Heart right ventricle (tissue), 16 donors: ENCODE measurements at places on chromosomes 3 and 15. TPM values are rescaled to one million over a fixed set of nuclear protein-coding genes. Genes with fewer than 3 reads are reported as not detected.

KNL1 gene
- 0.10 TPM for polyA plus RNA-seq

PIF1 gene
- polyA plus RNA-seq, result 0.38 TPM

LRTM1 gene
- not detected for polyA plus RNA-seq

SPINK8 gene
- polyA plus RNA-seq, result not detected

CPA3 gene
- polyA plus RNA-seq, result 0.22 TPM

LNP1 gene
- 1.2 TPM for polyA plus RNA-seq
